Esophagus muscularis mucosa (tissue), 4 donors: ENCODE measurements at places on chromosomes 2 and 18. TPM values are rescaled to one million over a fixed set of nuclear protein-coding genes. Genes with fewer than 3 reads are reported as not detected.

GRCh38 chr18:48024009-48024512 lies 93.6 kb upstream of the SMAD2 start:
- H3K4me3 ChIP-seq: no peak overlapping the region
- no peaks in the 10 kb centered on the region for H3K27me3 ChIP-seq
- no peaks in the 10 kb centered on the region for H3K36me3 ChIP-seq
- no peak overlapping the region for H3K27ac ChIP-seq
- peaks cover 41% of the 10 kb centered on the region for H3K4me1 ChIP-seq

- peak overlapping the region; percentile 46 for H3K27ac ChIP-seq
- H3K36me3 ChIP-seq: peaks cover 10% of the 10 kb centered on the region
- no peaks in the 10 kb centered on the region for H3K27me3 ChIP-seq
- no peak for DNase-seq
- peaks cover 3% of the 10 kb centered on the region for H3K4me1 ChIP-seq
Measured at GRCh38 chr2:237383991-237384671, 29.8 kb downstream of the COL6A3 start.

The LRRC30 gene
- total RNA-seq: not detected

The GRB14 gene
- 6.3 TPM for total RNA-seq

The TUBA3E gene
- total RNA-seq: not detected

- DNase-seq: no peak
- no peaks in the 10 kb centered on the region for H3K4me1 ChIP-seq
- no peak overlapping the region for H3K4me3 ChIP-seq
- H3K27ac ChIP-seq: no peak overlapping the region
Measured at GRCh38 chr2:61759718-61760117, 94.1 kb downstream of the FAM161A start.

The EMILIN2 gene
- 14.2 TPM for total RNA-seq

DNA sequence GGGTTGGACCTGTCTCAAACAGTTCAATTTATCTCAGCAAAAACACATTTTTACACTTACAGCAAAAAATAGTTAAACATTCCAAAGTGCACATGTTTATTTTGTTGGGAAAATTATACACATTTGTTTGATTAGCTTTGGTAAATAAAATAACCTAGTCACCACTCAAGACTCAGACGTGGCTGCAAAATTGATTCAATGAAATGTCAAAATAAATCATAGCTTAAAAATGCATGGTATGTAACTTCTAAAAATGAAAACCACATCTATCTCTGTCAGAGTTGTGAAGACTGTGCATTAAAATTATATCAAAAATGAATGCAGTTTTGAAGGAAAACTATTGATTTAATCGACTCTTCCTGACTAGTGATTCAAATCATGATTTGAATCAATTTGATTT lies 56.7 kb downstream of the GALNT14 start:
- DNase-seq: no peak
- no peaks in the 10 kb centered on the region for H3K36me3 ChIP-seq
- no peaks in the 10 kb centered on the region for H3K27me3 ChIP-seq
- H3K4me1 ChIP-seq: no peaks in the 10 kb centered on the region
- H3K27ac ChIP-seq: no peak overlapping the region

DNA sequence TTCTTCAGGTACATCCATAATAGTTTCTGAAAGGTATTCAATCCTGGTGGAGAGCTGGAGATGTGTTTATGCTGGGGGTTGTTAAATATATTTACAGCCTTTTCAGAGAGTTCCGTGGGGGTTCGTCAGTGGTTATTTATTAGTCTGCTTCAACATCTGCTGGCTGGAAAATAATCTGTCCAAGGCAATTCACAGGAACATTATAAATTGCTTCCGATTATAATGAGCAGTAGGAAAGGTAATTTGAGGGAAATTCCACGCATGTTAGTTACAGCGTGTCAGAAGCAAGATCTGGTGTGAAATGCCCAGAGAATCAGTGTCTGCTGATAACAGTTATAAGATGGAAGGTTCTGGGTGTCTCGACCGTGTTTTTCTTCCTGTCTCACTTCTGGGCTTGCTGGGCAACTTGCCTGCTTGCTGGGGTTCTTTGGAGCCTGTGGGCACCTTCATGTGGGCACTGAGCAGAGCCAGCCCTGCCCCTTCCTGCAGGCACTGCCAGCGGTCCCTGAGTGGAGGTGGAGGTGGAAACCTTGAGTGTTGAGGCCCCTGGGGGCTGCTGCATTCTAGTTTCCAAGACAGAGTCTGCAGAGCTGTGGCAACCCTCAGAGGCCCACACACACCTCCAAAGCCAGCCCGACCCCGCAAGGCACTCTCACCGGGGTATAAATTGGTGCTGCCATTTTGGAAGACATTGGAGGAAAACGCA lies 185.7 kb downstream of the FAM210A start:
- no peaks in the 10 kb centered on the region for H3K27me3 ChIP-seq
- DNase-seq: no peak
- H3K4me3 ChIP-seq: no peak overlapping the region
- no peak overlapping the region for H3K27ac ChIP-seq
- peaks cover 67% of the 10 kb centered on the region for H3K4me1 ChIP-seq
- no peaks in the 10 kb centered on the region for H3K36me3 ChIP-seq

GRCh38 chr2:10226038-10226724 lies 76.5 kb upstream of the HPCAL1 start:
- no peak overlapping the region for H3K4me3 ChIP-seq
- no peak overlapping the region for H3K27ac ChIP-seq
- no peaks in the 10 kb centered on the region for H3K36me3 ChIP-seq
- no peak for DNase-seq

The FBXO41 gene
- total RNA-seq: 1.7 TPM

GRCh38 chr2:219638948-219639755 lies 11.7 kb downstream of the SLC4A3 start:
- H3K4me1 ChIP-seq: peaks cover 12% of the 10 kb centered on the region
- no peaks in the 10 kb centered on the region for H3K27me3 ChIP-seq
- no peak overlapping the region for H3K27ac ChIP-seq
- no peak overlapping the region for H3K4me3 ChIP-seq
- H3K36me3 ChIP-seq: no peaks in the 10 kb centered on the region
- no peak for DNase-seq

DNA sequence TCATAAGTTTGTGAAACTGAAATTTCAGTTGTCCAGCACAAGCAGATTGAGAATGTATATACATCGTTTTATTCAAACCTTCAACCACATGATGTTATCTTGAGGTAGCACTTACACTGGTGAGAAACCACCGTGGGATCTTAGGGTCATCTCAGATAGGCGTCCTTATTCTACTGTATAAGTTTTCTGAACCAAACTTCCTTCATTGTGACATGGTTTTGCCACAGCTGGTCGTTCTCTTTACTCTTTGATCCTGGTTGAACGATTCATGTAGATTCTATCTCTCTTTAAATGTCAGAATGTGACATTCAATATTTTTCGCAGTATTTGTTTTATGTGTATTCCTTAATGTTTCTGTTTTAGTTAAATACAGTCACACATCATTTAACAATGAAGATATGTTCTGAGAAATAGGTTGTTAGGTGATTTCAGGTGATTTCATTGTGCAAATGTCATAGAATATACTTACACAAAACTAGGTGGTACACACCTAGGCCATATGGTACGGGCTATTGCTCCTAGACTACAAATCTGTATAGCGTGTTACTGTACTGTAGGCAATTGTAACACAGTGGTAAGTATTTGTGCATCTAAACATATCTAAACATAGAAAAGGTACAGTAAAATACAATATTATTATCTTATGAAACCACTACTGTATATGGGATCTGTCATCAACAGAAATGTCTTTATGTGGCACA lies 17.9 kb upstream of the ARHGAP25 start:
- no peaks in the 10 kb centered on the region for H3K27me3 ChIP-seq
- no peak overlapping the region for H3K4me3 ChIP-seq
- H3K36me3 ChIP-seq: no peaks in the 10 kb centered on the region
- DNase-seq: no peak
- H3K27ac ChIP-seq: no peak overlapping the region

The IL1R1 gene
- 57.5 TPM for total RNA-seq

DNA sequence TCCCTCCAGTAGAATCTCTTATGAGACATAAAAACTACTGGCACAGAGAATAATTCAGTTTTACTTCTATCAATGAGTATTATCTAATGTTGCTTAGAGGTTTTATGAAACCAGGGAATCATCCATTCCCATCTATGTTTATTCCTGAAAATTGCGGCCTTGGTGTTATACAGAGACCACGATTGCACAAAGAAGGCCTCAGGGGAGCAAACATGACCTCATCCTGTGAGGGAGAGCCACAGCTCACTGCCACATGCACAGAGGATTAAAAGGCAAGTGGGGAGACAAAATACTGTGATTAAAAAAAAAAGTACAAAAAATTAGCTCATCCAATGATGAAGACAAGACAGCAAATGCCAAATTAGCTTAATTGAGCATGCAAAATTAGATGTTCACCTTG lies 111.8 kb upstream of the SLC35G4 start:
- no peak overlapping the region for H3K27ac ChIP-seq
- H3K4me3 ChIP-seq: no peak overlapping the region
- H3K27me3 ChIP-seq: no peaks in the 10 kb centered on the region
- no peaks in the 10 kb centered on the region for H3K4me1 ChIP-seq
- no peaks in the 10 kb centered on the region for H3K36me3 ChIP-seq
- DNase-seq: no peak

GRCh38 chr18:34985963-34986362 lies 55.2 kb upstream of the MAPRE2 start:
- H3K27ac ChIP-seq: no peak overlapping the region

DNA sequence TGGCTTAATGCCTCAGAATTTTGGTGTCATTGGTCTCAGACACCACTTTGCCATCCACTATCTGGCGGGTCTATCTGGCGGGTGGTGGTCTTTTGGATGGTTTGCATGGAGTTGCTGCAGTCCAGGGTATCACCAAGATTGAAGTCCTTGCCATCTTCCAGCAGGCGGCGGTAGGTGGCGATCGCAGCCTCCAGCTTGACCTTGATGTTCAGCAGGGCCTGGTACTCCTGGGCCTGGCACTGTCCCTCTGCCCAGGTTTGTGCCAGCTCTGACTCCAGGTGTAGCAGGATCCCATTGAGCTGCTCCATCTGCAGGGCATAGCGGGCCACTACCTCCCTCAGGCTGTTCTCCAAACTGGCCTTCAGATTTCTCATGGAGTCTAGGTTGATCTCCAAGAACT lies 188.2 kb downstream of the MEMO1 start:
- no peaks in the 10 kb centered on the region for H3K36me3 ChIP-seq
- no peak for DNase-seq
- no peaks in the 10 kb centered on the region for H3K4me1 ChIP-seq

DNA sequence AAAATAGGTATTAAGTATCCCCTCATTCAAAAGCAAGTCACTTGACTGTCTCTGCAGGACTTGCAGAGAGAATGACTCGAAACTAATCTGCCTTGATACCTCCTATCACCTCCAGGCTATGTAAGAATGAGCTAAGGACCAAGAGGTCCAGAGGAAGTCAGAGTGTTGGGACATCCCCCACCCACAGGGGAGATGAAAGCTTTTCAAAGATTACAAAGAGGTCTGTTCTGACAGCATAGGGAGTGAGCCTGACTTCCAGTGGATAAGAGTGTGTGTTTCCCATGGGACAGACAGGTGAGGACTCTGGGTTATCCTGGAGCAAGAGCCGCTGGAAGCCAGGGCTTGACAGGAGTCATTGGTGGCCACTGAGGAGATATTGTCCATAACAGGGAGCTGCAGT lies 85.0 kb upstream of the TACR1 start:
- no peaks in the 10 kb centered on the region for H3K36me3 ChIP-seq
- DNase-seq: no peak
- no peaks in the 10 kb centered on the region for H3K27me3 ChIP-seq
- H3K4me3 ChIP-seq: no peak overlapping the region
- no peaks in the 10 kb centered on the region for H3K4me1 ChIP-seq

The ASTL gene
- total RNA-seq: not detected

DNA sequence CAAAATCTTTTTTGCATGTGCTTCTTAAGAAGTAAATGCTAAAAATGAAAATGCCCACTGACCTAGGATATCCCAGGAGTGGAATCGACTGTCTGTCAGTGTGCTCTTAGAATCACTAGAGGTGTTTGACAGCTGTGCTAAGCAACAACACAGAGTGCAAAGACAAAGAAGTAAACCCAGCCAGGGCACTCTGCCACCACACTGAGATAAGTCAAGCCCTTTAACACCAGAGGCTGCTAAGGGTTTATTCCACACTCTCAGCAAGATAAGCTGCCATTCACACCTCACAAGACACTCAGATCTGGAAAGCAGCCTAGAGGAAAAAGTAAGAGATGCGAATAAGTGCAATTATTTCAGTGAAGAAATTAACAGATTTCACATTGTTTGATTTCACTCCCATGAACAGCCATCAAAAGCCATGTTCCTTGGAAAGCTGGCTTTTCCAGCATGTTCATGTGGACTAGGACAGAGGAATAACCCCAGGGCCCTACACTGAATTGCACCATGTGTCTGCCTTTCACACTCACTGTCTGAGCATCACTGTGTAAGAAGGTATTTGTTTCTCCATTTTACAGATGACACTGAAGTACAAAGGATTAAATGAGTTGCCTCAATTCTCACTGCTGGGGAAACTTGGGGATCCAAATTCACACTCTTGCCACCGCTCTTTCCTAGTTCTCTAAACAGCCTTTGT lies 6.0 kb upstream of the BMP10 start:
- no peaks in the 10 kb centered on the region for H3K36me3 ChIP-seq
- H3K27ac ChIP-seq: no peak overlapping the region
- no peak for DNase-seq
- H3K4me3 ChIP-seq: no peak overlapping the region
- no peaks in the 10 kb centered on the region for H3K27me3 ChIP-seq
- no peaks in the 10 kb centered on the region for H3K4me1 ChIP-seq

GRCh38 chr2:109560265-109560664 lies 53.5 kb downstream of the SEPTIN10 start:
- no peak overlapping the region for H3K27ac ChIP-seq
- H3K27me3 ChIP-seq: no peaks in the 10 kb centered on the region
- H3K4me3 ChIP-seq: no peak overlapping the region
- DNase-seq: no peak
- H3K36me3 ChIP-seq: peaks cover 28% of the 10 kb centered on the region

DNA sequence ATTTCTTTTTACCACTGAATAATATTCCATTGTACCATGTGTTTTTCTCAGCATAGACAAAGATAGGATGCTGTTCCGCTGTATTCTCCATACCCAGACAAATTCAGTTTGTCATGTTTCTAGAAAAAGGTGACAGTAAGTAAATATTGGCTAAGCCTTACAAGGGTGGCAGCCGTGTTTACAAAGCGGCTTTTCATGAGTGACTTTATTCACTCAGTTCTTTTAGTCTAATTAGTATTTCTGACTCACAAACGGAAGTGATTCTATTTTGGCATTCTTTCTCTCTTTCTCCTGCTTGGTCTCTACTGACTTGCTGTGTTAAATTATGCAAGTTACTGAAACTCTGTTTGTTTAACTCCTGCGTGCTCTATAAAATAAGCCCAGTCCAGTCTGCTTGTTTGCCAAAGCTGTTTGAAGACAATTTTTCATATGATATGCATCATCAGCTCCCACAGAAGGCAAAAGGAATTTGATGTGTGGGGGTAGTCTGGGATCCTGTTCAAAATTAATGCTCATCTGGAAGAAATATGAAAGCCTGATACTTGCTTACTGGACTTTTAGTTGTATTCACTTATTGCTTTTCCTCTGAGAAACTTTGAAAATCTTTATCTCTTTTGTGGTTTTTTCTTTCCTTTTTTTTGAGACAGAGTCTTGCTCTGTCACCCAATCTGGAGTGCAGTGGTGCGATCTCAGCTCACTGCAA lies 2.3 kb upstream of the PLEKHH2 start:
- no peak for DNase-seq
- H3K27ac ChIP-seq: no peak overlapping the region
- H3K27me3 ChIP-seq: no peaks in the 10 kb centered on the region
- H3K36me3 ChIP-seq: no peaks in the 10 kb centered on the region
- no peak overlapping the region for H3K4me3 ChIP-seq
